Stimulated activated memory B cell treated with anti-CD40 and anti-IgM and Interleukin-4, amounts not matched to agents 10 μg/mL and 1 μg/mL and 100 μg/mL, for 72 hours (primary cell): ENCODE measurements at places on chromosomes 2 and 18.

DNA sequence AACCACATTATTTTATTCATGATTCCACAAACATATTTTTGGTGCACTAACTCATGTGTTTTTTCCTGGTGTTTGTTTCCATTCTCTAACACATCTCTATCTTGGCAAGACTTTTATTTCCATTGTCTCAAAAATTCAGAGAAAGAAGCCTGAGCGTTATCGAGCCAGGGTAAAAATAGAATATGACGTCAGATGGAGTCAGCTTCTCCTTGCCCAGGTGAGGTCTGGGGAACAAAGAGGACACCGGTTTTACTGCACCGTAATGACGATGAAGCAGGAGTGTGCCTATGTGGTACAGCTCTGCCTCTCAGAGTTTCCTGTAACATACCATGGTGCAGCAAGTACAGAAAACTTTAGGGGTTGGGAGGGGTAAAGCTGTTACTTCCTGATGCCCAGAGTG, 661.6 kb downstream of the PLCL1 start:
- H3K4me3 ChIP-seq, result no peak overlapping the region
- ATAC-seq, result no peak
- no peaks in the 10 kb centered on the region for H3K27me3 ChIP-seq
- no peaks in the 10 kb centered on the region for H3K4me1 ChIP-seq
- no peak overlapping the region for H3K27ac ChIP-seq

DNA sequence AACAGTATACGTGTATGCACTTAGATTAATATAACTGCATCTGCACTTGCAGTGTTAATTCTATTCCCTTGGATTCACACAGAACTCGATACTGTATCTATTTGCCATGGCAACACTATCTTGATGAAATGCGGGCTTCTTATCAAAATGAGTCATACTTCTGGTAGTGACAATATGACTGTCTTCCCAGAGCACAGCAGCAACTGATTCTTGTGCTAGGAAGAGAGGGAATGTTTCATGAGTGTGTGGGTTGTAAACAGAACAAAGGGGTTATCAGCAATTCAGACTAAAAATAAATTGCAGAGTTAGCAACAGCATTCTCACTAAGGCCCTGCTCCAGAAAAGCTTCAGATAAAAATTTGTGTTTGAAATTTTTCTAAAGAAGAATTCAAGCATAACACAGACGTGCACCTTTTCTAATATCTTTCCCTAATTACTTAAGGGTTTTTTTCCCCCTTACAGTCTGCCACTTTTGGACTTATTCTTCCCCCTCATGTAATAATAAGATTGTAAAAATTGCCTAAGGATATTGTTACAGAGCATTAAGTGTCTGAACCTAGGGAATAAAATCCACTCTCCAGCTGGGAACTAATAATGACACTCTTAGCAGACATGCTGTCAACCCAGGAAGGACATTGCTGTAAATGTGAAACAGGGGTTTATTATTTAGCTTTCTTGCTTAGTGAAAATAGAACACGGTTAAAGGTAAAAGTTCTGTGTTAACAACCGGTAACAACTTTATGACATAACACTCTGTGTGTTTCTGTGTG, 99.9 kb upstream of the SLC38A11 start:
- no peaks in the 10 kb centered on the region for H3K27me3 ChIP-seq
- H3K4me1 ChIP-seq, result no peaks in the 10 kb centered on the region
- no peak for ATAC-seq
- no peak overlapping the region for H3K4me3 ChIP-seq
- no peaks in the 10 kb centered on the region for H3K36me3 ChIP-seq
- no peak overlapping the region for H3K27ac ChIP-seq

GRCh38 chr2:57460396-57461276, 586.0 kb upstream of the VRK2 start:
- H3K4me3 ChIP-seq, result no peak overlapping the region
- peaks cover 5% of the 10 kb centered on the region for H3K36me3 ChIP-seq
- no peaks in the 10 kb centered on the region for H3K27me3 ChIP-seq
- ATAC-seq, result no peak
- no peak overlapping the region for H3K27ac ChIP-seq

- H3K4me1 ChIP-seq, result peaks cover 72% of the 10 kb centered on the region
- H3K4me3 ChIP-seq, result peak overlapping the region; percentile 78
- H3K27ac ChIP-seq, result peak overlapping the region; percentile 95
- ATAC-seq, result no peak
- no peaks in the 10 kb centered on the region for H3K27me3 ChIP-seq
These were observed 1.7 kb downstream of the KYNU start for GRCh38 chr2:142879151-142879550.

- peak overlapping the region; percentile 99 for H3K27ac ChIP-seq
- peak overlapping the region; percentile 82 for H3K4me3 ChIP-seq
- peaks cover 45% of the 10 kb centered on the region for H3K4me1 ChIP-seq
- H3K36me3 ChIP-seq, result no peaks in the 10 kb centered on the region
These were observed 20.6 kb downstream of the TEX44 start for GRCh38 chr2:231613331-231613662.

DNA sequence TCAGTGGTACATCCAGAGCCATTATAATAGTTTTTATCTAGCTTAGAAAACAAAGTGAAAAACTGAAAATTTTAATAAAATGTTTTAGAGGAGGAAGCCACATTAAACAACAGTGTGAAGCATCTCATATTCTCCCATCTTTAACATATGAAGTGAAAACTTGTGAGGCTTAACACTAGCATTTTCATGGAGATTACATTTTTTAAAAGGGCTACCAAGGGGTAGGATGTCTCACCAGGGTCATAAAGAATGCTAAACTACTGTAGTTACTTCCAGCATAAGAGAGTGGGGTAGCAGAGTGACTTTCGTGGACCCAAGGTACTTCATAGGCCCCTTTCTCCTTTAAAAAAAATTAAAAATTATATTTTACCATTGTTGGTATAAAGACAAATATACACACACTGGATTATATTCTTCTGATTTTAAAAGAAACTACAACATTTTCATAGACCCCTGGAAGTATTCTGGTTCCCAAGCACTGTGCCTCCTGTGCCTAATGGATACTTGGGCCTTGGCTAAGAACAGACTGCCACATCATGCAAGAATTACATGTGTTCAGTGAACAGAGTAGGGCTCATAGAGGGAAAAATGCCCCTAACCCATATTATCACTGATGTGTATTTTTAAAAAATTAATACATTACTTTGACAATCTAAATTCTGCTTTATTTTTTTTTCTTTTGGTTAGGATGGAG, 148.4 kb downstream of the SLC39A10 start:
- ATAC-seq, result no peak
- H3K27ac ChIP-seq, result no peak overlapping the region
- no peak overlapping the region for H3K4me3 ChIP-seq
- no peaks in the 10 kb centered on the region for H3K27me3 ChIP-seq
- H3K36me3 ChIP-seq, result no peaks in the 10 kb centered on the region

DNA sequence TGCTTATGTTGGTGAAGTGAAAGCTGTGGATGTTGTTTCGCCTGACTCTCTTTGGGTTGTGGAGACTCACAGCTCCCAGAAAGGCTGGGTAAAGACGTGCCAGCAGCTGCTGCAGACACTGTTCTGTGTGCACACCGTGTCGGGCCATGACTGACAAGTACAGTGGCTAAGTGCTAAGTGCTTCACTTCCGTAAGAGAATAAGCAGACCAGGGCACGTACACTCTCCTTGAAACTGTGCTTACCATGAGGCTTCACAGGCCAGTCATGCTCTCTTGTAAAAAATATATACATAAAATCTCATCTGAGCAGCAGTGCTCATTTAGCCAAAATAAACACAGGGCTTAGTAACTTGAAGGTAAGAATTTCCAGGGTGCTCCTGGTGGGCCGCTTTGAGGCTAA, 86.0 kb downstream of the NRP2 start:
- no peaks in the 10 kb centered on the region for H3K36me3 ChIP-seq
- no peak for ATAC-seq
- H3K27ac ChIP-seq, result no peak overlapping the region
- no peak overlapping the region for H3K4me3 ChIP-seq
- H3K27me3 ChIP-seq, result peaks cover 66% of the 10 kb centered on the region
- H3K4me1 ChIP-seq, result peaks cover 6% of the 10 kb centered on the region

- H3K27me3 ChIP-seq, result peaks cover 9% of the 10 kb centered on the region
- H3K4me1 ChIP-seq, result peaks cover 21% of the 10 kb centered on the region
- no peak overlapping the region for H3K4me3 ChIP-seq
- no peak for ATAC-seq
- H3K27ac ChIP-seq, result no peak overlapping the region
- H3K36me3 ChIP-seq, result no peaks in the 10 kb centered on the region
These were observed 97.7 kb upstream of the CTDP1 start for GRCh38 chr18:79581911-79582310.

DNA sequence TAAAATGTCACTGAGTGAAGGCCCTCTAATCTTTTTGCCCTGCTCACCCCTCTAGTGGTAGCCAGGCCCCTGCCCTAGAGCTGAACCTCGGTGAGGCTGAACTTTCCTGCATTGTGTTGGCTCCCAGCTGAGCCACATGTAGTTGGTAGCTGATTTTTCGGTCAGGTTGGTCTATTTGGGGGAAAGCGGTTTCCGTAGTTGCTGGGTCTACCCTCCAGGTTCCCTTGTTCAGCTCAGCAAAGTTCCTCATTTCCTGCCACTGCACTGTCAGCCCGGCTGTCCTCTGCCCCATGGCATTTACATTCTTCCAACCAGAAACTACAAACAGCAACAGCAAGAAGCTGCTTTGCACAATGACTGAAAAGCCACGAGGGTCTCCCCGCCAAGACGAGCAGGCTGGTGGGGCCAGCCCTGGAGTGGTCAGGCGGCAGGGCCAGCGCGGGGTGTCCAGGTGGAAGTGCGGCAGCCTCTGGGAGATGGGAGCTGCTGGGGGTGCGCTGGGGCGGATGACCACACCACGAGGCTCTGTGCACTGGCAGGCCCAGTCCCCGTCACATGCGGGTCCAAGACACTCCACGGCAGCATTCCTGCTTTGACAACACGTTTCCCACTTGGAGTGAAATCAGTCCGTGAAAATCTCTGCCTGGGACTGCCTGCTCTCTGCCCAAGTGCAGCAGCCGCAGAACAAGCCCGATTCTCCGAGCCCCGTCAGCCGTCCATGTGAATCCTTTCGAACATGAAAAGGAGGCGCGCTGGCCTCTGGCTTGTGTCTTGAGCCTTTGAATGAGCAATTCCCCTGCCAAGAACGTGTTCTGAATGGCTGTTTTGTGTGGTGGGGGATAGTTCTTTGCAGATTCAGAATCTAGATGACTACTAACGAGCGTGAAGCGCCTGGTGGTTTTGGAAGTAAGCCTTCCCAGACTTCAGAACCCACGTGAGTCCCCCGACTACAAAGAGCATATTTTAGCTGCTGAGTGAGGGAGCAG, 159.4 kb downstream of the ASB1 start:
- no peak overlapping the region for H3K4me3 ChIP-seq
- no peak overlapping the region for H3K27ac ChIP-seq
- no peak for ATAC-seq
- H3K4me1 ChIP-seq, result no peaks in the 10 kb centered on the region
- no peaks in the 10 kb centered on the region for H3K36me3 ChIP-seq
- H3K27me3 ChIP-seq, result peaks cover 12% of the 10 kb centered on the region

- H3K36me3 ChIP-seq, result no peaks in the 10 kb centered on the region
- no peak overlapping the region for H3K27ac ChIP-seq
- no peak overlapping the region for H3K4me3 ChIP-seq
- H3K4me1 ChIP-seq, result no peaks in the 10 kb centered on the region
- no peaks in the 10 kb centered on the region for H3K27me3 ChIP-seq
These were observed 477.5 kb downstream of the SLC4A3 start for GRCh38 chr2:220104871-220105351.

- H3K4me3 ChIP-seq, result no peak overlapping the region
- no peak for ATAC-seq
- no peaks in the 10 kb centered on the region for H3K27me3 ChIP-seq
- no peak overlapping the region for H3K27ac ChIP-seq
These were observed 111.4 kb upstream of the CDC42EP3 start for GRCh38 chr2:37782721-37783371.

DNA sequence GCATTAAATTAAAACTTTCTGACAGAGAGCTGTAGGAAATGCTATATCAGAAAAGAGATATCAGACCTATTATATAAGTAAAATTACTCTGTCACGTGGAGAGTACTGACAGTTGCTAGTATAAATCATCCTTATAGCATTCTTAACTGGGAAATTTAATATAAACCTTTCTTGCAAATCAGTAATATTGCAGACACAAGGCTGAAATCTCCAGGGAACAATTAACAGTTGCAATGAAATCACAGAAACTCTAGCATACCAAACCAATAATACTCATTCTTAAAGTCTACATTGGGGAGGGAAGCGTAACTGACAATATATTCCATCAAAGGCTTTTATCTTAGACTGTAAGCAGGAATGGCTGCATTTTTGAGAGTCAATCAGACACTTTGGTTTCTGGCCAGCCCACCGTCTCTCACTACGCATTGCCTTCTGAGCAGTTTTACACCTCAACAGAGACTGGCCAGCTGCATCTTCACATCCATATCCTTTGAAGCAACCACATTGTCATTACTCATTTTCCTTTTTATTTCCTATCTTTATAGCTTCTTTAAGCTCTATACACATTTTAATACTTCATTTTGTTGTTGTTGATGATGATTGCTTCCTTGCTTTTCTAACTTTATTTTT, 536.0 kb upstream of the CDH2 start:
- no peak overlapping the region for H3K4me3 ChIP-seq
- H3K27ac ChIP-seq, result no peak overlapping the region
- H3K36me3 ChIP-seq, result no peaks in the 10 kb centered on the region
- H3K4me1 ChIP-seq, result no peaks in the 10 kb centered on the region
- ATAC-seq, result no peak

- no peaks in the 10 kb centered on the region for H3K36me3 ChIP-seq
- H3K4me1 ChIP-seq, result peaks cover 17% of the 10 kb centered on the region
- H3K27ac ChIP-seq, result no peak overlapping the region
- no peak overlapping the region for H3K4me3 ChIP-seq
- no peak for ATAC-seq
These were observed 9.1 kb upstream of the GPD2 start for GRCh38 chr2:156427074-156427473.

GRCh38 chr2:189648846-189649509, 12.3 kb upstream of the ASNSD1 start:
- no peaks in the 10 kb centered on the region for H3K27me3 ChIP-seq
- ATAC-seq, result no peak
- H3K4me1 ChIP-seq, result no peaks in the 10 kb centered on the region
- no peaks in the 10 kb centered on the region for H3K36me3 ChIP-seq
- H3K27ac ChIP-seq, result no peak overlapping the region

DNA sequence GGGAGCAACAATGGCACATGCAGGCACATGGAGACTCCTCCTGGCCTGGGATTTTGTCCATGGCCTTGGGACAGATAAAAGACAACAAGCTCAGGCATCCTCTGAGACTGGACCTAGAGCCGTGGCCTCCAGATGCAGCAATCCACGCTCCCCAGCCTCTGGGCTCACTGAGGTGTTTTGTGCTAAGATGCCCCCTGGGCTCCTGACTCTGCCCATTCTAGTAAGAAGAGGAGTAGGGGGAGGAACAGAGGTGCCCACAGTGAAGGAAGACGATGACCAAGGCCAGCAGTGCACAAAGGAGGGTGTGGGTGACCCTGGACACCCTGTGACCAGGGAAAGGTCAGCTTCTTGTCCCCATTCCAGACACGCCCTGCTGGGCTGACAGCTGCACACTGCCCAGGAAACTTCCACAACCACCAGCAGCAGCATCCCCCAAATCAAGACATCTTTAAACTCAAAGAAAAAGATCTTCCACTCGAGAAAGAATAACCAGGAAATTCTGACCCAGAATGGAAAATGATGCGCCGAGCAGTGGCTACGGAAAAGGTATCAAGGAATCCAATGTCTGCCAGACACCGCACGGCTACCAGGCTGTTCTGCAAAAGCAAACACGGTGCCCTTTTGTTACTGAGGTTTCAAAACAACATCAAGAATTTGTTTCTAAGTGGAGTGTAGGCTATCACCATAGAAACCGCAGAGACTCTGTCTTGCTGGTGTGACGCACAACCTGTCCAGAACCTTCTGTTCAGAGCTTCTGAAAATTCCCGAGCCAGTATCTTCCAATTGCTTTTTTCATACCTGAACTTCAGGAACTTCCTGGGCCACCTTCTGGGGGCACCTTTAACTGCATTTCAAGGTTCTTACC, 65.5 kb downstream of the ZNF516 start:
- peaks cover 7% of the 10 kb centered on the region for H3K4me1 ChIP-seq
- H3K36me3 ChIP-seq, result peaks cover 20% of the 10 kb centered on the region
- H3K27me3 ChIP-seq, result no peaks in the 10 kb centered on the region
